ENCODE measurements at places on chromosomes 13 and 19.

GRCh38 chr19:3555653-3556422 is 1.5 kb downstream of the MFSD12 start:
- DNase-seq, result no peak

GRCh38 chr19:39057615-39058014 is 25.3 kb upstream of the FBXO27 start:
- no peak for DNase-seq

GRCh38 chr19:48090281-48090802 is 20.3 kb downstream of the PLA2G4C start:
- DNase-seq, result no peak

- no peak for DNase-seq
Measured at GRCh38 chr19:55088543-55089341, 13.1 kb downstream of the EPS8L1 start.

DNA sequence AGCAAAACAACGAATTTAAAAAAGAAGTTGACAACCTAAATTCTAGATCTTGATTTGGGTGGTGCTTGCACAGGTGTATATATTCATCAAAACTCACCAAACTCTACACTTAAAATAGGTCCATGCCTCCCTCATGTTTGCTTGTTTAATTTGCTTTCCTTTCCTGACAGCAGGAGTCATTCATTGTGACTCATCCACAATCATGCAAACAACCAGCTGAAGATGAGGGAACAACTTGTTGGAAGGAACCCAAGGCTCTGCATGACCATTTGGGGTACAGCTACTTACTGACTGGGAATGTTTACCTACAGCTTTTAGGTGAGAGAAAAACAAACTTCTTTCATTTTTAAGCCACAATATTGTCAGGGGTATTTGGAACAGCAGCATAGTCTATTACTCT is 96.6 kb downstream of the RXFP2 start:
- DNase-seq, result no peak

- DNase-seq, result no peak
Measured at GRCh38 chr13:97058391-97058790, 64.1 kb upstream of the OXGR1 start.

DNA sequence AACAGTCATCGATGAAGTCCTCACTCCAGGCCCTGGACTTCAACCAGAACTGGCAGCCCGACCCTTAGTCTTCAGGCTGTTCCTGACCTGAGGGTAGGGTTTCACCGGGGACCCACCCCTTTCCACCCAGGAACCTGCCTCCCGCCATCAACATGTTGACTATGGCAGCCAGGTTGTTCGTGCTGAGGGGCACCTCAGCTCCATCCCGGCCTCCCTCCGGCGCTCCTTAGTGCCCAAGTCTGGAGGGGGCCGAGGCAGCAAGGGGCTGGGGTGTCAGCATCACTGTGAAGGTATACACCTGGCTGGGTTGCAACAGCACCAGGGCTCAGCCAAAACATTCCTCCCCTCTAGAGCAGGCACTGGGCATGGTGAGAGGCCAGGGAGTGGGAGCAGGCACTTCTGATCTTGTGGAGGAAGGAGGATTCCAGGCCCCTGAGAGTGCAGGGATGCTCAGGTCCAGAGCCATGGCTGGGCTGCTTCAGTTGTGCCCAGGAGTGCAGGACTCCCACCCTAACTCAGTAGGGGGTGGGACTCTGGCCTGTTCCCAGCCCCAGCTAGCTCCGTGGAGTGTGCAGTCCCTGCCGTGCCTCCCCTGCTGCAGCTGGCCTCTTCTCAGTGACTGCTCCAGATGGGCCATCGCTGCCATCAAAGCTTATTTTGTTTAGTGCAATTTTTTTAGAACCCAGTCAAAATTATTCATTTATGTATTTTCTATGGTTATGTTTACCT is 1445.9 kb downstream of the PCDH9 start:
- DNase-seq, result no peak

DNA sequence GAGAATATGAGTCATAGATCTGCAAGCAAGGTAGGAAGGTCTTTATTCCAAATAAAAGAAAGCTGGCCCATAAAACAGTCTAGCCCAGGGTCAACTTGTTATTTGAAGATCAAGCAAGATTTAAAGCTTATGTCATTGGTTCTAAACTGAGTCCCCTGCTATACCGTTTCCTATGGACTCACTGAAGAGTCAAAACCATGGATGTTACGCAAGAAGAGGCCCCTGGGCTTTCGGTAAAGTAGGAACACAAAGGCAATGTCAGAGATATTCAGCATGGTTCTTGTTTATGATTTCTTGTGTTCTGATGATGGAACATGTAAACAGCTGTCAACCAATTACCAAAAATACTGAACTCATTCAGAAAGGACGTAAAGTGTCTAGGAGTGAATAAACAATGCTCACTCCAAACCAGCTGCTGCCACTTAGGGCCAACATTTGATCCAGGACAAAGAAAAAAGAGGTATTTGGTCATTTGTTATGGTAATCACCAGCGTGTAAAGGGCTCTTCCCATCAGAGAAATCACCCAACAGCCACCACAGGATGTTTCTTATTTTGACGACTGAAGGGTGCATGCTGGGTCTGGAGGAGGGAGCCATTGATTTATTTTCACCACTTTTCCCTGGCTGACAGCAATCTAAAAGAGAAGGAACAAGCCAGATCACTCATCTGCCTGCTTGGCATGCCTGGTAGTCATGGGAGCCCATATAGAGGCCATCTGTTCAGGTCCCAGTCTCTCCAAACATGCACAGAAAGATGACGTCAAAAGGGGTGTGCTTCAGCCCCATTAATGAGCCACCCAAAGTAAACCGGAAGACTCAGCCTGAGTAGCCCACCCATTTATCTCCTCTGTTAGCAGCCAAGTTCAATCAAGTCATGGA is 68.3 kb downstream of the FGF14 start:
- DNase-seq, result no peak

Data from cortex of kidney (tissue), 1 donor.